Memory B cell (primary cell): ENCODE measurements at places on chromosomes 3 and 15.

- no peak for DNase-seq
Measured at GRCh38 chr3:24410860-24411259, 83.8 kb downstream of the THRB start.

- no peak for DNase-seq
Measured at GRCh38 chr3:181402347-181402746, 309.4 kb upstream of the SOX2 start.

GRCh38 chr15:29942143-29942542, 119.9 kb upstream of the TJP1 start:
- DNase-seq: no peak

DNA sequence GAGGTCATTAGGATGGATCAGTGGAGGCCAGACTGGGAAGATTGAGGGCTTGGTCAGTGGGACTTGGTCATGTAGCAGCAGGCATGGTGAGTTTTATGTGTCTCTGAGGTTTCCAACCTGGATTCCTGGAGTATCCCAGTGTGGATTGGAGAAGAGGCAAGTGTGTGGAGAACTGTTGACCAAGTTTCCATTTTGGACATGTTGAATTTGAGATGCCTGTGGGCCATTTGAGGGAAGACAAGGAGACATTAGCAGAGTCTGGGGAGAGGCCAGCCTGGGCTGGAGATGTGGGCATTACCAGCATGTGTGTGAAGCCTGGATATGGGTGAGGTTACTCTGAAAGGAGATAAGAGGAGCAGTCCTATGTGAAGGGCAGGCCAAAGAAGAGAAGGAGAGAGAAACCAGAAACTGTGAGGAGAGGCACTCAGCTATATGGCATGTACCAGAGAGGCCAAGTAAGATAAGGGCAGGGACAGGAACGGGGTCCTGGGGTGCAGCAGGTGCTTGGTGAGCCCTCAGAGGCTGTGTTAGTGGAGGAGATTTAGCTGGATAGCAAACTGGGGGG, 4.3 kb downstream of the SLC25A38 start:
- DNase-seq: no peak

DNA sequence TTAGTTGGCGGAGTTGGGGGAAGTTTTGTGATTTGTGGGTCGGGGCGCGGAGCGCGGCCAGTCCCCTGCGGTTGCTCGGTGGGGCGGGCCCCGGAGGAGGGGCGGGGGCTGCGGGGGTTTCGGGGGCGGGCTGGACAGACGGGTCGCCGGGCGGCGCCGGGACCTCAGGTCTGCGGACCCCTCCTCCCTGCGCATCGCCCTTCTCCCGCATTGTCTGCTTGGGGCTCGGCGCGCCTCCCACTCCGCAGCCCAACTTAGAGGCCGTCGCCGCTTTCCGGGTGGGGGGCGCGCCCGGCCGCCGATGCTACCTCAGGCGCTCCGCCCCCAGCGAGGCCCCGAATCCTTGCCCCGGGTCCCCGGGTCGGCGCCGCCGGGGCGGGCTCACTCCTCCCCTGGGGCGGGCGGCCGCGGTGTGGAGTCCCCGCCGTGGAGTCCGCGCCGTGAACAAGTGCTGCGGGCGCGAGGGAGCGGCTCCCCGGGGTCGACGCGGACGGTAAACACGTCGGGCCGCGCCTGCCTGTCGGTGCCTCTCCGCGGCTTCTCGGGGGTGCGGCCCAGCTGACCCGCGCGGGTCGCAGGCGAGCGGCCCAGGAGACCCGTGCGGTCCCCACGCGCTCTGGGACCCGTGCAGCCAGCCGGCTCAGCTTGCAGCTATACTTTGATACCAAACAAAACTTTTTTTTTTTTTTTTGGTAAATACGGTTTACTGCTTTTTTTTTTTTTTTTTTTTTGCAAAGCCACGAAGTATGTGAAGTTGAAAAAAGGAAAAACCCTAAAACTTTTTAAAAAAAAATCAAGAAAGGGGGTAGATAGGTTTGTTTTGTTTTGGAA, 624 bp downstream of the AKAP13 start:
- DNase-seq: peak; percentile 53

DNA sequence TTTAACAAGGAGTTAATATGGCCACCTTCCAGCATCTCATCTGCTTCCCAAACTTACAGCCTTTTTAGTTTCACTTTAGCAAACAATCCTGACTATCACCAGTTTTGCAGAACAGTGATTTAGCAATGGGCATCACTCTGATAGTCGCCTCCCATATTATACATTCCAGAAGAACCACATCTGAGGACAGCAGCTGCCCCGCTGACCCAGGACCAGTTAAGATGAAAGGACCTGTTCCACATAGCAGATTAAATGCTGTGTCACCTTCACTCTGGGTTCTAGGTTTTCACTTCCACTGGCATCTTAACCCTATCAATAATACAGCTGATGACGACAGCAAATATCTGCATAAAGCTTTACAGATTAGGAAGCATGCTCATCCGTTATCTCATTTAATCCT, 99.8 kb downstream of the TRIM69 start:
- DNase-seq: no peak

DNA sequence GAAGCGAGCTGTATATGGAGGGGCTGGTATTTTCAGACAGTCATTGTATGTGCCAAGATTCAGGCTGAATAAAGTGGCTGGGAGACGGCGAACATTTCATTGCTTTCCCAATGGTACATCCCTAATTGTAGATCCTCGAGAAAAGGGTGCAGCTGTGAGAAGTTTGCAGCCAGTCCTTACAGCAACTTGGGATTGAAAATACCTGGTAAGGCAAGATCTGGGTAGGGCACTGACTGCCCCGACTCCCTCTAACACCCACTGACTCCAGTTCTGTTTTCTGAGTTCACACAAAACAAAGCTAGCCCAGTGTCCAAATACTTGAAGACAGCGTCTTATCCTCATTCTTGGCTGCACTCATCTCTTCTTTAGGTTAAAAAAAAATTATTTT, 63.7 kb downstream of the EDEM1 start:
- no peak for DNase-seq

GRCh38 chr3:49855662-49856061, 702 bp downstream of the TRAIP start:
- no peak for DNase-seq
